ENCODE measurements at places on chromosomes 2 and 18.

- DNase-seq: peak; percentile 31
Measured at GRCh38 chr2:182522405-182522896, 95.6 kb upstream of the PDE1A start.

DNA sequence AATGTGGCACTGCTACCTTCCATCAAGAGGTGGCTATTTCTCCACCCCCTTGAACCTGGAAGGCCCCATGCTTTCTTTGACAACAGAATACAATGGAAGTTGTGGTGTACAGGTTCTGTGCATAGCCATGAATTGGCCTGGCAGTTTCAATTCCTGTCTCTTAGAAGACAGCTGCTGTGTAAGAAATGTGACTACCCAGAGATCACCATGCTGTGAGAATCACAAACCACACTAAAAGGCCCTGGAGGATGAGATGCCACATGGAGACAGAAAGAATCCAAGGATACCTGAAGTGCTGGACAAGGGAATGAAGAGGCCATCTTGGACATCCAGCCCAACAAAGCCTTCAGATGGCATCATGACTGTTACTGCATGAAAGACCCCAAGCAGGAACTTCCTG, 47.7 kb upstream of the EHBP1 start:
- DNase-seq: no peak

DNA sequence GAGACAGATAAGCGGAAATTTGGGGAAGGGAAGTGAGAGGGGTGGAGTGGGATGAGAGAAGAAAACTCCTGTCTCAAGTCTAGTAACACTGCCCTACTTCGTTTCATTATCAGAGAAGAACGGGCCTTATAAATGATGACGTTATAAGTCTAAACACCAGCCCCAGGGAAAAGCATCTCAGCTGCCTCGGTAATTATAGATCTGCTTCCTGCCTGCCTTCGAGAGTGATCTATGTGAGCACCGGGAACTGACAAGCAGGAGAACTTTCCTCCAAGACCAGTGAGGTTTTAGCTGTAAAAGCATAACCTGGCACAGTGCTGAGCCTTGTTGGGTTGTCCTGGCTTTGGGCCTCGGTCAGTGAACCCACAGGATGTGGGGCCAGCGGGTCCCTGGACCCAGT, 227.9 kb upstream of the SIX2 start:
- no peak for DNase-seq

DNA sequence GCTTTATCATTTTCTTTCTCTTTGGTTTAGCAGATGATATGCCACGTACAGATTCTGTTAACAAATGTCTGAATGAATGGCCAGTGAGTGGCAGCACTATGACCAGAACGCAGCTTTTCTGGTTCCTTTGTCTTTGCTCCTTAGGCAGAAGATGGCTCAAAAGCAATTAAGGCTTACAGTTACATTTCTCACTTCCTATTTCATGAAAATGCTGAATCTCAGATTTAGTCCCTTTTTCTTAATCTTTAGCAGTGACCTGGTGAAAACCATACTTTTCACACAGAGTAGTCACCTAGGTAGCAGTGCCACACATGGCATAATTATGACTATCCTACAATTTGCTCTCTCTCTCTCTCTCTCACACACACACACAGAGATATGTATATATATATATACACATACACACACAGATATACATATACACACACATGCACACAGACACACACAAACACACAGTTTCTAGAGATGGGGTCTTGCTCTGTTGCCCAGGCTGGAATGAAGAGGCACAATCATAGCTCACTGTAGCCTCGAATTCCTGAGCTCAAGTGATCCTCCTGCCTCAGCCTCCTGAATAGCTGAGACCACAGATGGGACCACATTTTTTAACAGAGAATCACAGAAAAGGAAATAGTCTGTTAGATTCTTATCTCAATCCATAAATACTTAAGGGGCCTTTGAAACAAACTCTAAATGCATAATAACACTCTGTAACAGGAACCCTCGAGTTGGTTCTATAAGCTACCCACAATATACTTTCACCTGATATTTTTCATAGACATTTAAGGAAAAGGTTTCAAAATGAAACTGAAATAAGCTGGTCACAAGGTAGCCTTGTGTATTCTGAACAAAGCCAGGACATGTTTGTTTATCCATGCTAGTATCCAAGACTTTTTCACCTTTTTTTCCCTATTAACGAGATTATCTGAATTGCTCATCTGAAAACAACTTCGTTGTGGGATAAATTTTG, 11.6 kb downstream of the PDE6D start:
- no peak for DNase-seq

GRCh38 chr2:142602418-142602989, 275.0 kb upstream of the KYNU start:
- DNase-seq: no peak

- no peak for DNase-seq
Measured at GRCh38 chr2:9103663-9104277, 100.3 kb upstream of the MBOAT2 start.

GRCh38 chr2:184830531-184830930, 232.2 kb downstream of the ZNF804A start:
- no peak for DNase-seq

- no peak for DNase-seq
Measured at GRCh38 chr2:217959723-217960122, 43.1 kb downstream of the TNS1 start.

DNA sequence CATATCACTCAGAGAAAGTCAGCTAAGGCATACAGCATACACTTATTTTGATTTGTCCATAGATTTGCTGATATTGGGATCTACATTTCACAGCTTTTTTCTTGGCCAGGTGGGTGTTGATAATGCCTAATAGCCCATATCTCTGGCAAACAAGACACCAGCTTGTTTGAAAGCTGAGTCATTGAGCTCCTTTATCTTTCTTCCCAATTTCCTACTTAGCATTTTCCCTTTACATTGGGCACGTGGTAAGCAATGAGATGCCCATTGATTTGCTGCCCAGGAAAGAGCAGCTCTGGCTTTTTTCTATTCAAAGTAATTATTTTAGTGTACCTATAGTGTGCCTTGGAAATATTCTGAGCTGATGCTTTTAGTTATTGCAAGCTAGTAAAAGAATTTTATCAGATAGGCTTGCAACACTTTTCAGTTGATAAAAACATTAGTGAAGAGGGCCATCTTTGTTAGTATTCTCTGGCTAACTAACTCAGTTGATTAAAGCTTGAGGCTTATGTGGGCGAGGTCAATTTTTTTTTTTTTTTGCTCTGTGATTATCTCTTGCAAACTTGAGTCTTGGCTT, 79.6 kb downstream of the OSBPL6 start:
- DNase-seq: no peak

- DNase-seq: no peak
Measured at GRCh38 chr2:26692279-26692896, at the start of gene KCNK3. TSS of gene KCNK3 (plus strand) at chr2:26692722. CDS start at chr2:26692876, 154 bp downstream.

DNA sequence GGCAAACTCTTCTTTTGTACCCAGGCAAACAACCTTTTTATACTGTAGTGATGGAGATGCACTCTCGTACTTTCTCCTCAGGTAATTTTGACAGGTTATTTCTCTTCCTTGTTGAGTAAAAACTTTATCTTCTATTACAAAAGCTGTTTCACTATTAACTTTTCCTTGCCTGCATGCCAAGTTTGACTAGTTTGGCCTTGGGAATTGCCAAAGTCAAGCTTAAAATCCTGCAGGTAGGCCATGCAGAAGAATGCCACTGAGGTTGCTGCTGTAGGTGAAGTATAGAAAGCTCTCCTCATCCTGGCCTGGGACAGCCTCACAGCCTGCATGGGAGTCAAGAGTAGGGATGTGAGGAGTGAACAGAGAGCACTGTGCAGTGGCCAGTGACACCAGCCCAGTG, 1293.5 kb upstream of the CHAC2 start:
- no peak for DNase-seq

DNA sequence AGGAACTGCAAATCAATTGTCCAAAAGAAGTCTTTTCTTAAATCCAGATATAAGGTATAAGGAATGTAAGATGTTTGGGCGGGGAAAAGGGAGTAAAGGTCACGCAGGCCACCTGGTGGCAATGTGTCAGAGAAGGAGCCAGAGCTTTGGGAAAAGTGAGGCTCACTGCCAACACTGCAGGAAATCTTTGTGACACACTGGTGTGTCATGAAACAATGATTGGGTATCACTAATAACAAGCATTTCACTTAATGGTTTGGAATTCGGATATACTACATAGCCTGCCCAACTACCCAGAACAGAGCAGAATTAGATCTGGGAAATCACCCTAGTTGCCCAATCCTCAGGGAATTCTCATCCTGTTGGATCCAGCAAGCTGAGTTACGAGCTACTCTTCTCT, 61.0 kb downstream of the RBMS1 start:
- no peak for DNase-seq

DNA sequence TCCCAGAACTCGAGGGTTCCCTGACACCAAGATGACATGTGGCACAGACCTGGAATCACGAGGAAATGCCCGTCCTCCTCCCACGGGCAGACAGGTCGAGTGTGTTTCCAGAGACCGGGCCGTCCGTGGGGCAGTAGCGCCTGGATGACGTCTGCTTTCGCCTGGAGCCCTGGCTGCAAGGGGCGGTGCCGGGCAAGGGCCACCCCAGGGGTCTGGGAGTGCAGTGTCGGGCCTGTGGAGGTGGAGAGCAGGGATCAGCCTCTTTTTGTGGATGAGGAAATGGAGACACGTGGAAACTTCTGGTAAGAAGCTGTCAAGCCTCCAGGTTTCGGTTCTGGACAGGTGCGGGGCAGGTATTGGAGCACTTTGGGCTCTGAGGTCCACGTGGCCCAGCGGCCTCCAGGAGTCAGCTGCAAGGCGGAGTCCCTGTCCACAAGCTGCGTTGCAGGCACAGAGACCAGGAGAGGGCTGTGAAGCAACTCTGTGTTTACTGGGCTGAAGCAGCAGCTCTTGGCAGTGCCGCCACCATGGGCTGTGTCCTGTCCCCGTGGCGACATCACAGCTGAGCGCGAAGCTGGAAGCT, 25.6 kb downstream of the NFATC1 start:
- no peak for DNase-seq

DNA sequence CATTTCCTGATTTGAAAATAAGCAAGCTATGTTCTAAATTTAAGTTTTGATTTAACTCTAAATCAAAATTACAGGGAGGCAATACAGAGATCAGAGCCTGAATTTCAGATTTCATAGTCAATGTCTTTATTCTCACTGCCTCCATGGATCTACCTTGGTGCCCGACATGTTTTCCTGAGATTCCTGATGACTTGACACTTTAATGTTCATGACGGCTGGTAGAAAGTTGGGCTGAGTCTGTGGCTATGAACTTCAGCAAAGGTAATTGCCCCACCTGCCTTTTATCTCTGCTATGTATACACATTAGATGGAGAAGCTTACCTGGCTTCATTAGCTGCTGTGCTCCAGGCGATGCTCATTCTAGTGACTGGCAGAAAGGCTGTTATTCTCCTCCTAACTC, 1390.5 kb upstream of the CELF4 start:
- DNase-seq: no peak

- no peak for DNase-seq
Measured at GRCh38 chr2:168740360-168740759, 62.1 kb upstream of the NOSTRIN start.

- DNase-seq: no peak
Measured at GRCh38 chr18:65753520-65753919, 2.7 kb downstream of the CDH7 start.

DNA sequence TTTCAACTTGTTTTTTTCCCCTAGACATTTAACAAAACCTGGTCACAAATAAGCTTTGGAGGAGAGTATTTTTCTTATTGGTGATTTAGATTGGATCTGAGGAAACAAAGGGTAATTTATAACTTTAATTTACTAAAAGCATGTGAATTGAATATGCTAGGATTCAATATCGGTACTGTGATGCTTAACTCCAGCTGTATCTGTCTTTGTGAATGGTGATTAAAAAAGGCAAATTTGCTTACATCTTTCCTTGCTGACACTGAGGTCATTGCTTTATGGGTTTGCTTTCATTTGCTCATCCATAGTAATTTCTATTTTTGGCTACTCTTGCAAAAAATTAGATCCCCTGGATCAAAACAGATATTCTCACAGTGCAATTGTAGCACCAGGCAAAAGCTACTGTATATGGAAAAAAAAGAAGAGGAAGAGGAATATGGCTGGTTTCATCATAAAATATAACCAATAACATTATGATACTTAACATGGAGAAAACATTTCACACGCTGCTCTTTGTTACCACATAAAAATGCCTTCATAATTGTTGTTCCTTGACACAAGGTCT, 832.0 kb upstream of the ZEB2 start:
- DNase-seq: no peak

DNA sequence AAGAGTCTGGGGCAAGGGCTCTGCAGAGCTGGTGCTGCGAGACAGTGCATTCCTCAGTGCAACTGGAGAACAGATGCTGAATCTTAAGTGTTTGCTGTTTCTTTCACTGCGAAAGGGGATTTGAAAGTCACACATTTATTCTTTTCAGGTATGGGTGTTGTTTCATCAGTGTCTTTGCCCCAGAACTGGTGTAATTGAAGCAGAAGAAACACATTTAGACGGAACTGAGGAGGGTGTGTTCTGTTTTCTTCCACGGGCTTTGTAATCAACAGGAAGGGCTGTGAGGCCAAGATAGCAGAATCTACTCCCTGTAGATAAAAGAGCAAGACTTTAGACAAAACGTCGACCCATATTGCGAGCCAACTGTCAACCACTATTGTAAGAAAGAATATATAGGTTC, 151.9 kb downstream of the EPHA4 start:
- no peak for DNase-seq

- DNase-seq: no peak
Measured at GRCh38 chr2:231124838-231125568, at the start of gene HTR2B. TSS of gene HTR2B (minus strand) at chr2:231125042. CDS start at chr2:231123764, 1,278 bp downstream.

- no peak for DNase-seq
Measured at GRCh38 chr2:28437149-28437835, 44.6 kb downstream of the FOSL2 start.

- no peak for DNase-seq
Measured at GRCh38 chr2:47346638-47347037, 56.3 kb upstream of the MSH2 start.

DNA sequence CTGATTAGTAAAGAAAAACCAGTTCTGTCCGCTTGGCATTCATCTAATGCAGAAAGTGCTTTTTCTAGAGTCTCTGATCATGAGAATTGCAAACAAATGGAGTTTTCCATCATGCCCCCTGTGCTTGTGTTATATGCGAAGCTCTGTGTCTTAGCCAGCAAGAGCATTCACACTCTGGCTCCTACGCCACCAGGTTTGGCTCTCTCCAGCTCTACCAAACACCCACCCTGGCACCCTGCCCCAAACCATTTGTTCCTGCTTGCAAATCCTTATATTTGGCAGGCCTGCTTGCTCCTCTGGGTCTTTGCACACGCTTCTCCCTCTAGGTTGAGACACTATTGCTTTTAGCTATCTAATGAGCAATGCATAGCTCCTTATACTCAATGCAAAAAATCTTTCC, 204.1 kb upstream of the CYRIA start:
- DNase-seq: no peak

GRCh38 chr2:236261452-236261851, 2.8 kb downstream of the ASB18 start:
- DNase-seq: no peak

DNA sequence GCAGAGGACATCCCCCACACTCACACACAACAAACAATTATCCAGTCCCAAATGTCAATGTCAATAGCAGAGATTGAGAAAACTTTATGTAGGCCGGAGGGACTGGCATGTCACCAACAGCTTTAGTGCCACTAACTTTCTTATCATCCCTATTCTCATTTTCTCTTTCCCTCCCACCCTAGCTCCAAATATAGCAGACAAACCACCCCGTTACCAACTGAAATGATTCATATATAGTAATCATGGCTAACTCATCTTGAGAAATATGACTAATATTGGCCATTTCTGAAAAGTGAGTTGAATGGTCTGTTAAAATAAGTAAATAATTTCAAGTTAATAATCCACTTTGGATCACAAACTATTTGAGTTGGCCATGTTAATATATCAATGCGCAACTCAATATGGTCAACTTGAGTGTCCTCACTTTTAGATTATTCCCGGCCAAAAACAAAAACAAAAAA, 242.1 kb upstream of the RND3 start:
- DNase-seq: no peak

Data from AG09309 (cell line).